ENCODE measurements at places on chromosomes 5 and 9.

GRCh38 chr9:38253200-38253599 lies 139.3 kb upstream of the ALDH1B1 start:
- no peak for DNase-seq

GRCh38 chr5:13939638-13940037 lies 4.8 kb downstream of the DNAH5 start:
- no peak for DNase-seq

GRCh38 chr9:87405677-87406542 lies 91.8 kb upstream of the DAPK1 start:
- DNase-seq = no peak

GRCh38 chr5:172439785-172440477 lies 14.4 kb downstream of the SH3PXD2B start:
- DNase-seq = no peak

DNA sequence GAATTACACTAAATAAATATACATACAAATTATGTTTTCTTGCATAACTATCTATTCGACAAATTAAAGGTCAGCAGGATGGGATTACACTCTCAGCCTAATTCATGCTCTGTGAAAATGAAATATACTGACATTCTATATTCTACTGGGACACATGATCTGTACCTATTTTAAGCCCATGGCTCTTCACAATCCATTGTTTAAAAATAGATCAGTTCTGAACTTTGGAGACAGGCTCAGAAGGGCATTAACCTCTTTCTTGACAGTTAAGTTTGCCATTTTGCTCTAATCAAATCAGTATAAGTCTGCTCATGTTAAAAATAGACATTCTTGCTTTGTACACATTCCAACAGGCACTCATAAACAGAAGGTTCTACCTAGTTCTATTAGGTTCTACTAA lies 361.2 kb downstream of the HCN1 start:
- no peak for DNase-seq

- no peak for DNase-seq
These were observed 57.3 kb downstream of the GADD45G start for GRCh38 chr9:89661956-89662717.

- no peak for DNase-seq
These were observed 368.4 kb downstream of the IRX2 start for GRCh38 chr5:2382776-2383697.

DNA sequence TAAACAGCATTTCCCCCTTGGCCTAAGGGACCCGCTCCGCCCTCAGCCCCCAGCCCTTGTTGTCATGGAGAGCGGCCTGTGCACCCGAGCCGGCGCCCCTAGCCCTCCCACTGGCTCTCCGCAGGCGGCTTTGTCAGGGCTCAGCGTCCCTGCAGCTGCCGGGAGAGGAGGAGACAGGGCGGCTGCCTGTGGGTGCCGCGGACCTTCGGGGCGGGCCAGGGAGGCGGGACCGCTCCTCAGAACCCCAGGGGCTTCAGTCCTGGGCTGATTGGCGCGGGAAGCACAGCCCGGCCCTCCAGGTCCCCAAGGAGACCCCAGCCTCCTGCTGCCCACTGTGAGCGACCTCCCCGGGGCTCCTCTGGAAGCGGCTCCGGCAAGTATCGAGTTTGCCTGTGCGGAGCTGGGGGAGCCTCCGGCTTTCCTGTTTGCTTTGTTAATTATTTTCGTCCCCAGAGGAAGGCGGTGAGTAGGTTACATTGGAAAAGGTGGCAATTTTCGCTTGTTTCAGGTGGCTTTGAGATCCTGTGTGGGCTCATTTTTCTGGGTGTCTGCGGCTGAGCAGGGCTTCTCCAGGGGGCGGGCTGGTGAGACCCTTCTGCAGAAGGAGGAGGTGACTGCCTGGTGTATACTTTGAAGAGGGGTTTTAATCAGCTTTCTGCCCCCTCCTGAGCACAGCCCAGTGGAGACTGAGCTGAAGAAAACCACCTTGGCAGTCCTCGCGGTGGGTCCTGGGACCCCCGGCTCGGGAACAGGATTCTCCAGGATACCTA lies at the start of gene FGD3:
FGD3 (plus strand) TSS at position 256 of the 770 bp plus-strand sequence. CDS start 28,734 bp downstream, outside the sequence.
- no peak for DNase-seq

DNA sequence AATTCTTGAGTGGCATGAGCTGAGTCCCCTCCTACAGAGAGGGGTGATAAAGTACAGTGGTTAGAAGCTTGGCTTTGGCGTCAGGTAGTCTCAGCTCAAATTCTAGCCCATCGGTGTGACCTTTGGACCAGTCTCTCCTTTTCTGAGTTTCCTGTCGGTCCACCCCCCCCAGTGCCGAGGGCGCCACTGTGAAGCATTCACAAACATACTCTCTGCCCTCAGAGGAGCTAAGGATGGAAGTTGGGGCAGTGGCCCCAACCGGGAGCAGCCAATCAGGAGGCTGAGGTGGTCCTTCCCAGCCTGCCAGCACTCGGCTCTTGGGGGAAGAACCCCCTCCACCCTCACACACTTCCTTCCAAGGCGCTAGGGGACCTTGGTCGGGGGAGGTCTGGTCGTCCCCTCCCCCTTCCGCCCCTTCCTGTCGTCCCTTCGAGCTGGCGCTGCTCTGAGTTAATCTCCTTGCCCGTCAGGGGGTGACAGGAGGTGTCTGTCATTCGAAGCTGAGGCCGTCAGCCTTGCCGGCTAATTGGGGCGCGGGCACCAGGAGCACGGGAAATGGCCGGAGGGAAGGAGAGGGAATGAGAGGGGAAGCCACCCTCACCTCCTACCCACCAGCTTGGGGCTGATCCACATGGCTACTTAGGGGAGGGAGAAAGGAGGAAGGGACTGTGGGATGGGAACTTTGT lies 53.0 kb downstream of the CXXC5 start:
- no peak for DNase-seq

DNA sequence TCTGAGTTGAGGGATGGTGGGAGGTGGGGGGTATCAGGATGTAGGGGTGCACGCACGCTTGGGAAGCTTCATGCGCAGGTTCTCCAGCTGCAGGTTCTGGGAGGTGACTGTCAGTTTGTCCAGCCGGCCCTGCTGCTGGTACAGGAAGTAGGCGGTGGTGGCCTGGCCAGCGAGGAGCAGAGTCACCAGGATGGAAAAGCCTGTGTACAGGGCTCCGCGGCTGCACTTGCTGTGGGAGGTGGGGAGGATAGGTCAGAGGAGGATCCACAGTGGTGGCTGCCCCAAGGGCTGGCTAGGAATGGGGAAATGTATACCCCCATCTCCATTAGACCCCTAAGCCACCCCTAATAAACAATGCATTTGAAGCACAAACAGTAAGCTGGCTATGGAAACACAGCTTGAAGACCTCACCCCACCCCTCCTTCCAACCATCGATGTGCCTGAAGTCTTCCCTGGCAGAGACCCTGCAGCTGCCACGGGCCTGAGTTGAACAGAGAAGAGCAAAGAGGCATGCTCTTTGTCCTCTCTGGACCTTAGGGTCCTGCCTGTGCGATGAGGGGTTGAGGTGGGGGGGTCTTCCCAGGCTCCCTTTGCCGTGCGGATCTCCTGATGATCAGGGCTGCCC lies 5.5 kb downstream of the CD74 start:
- DNase-seq = no peak

GRCh38 chr9:79568337-79569101 lies 3.2 kb upstream of the TLE4 start:
- no peak for DNase-seq

- no peak for DNase-seq
These were observed 339.0 kb downstream of the NSG2 start for GRCh38 chr5:174384509-174384947.

DNA sequence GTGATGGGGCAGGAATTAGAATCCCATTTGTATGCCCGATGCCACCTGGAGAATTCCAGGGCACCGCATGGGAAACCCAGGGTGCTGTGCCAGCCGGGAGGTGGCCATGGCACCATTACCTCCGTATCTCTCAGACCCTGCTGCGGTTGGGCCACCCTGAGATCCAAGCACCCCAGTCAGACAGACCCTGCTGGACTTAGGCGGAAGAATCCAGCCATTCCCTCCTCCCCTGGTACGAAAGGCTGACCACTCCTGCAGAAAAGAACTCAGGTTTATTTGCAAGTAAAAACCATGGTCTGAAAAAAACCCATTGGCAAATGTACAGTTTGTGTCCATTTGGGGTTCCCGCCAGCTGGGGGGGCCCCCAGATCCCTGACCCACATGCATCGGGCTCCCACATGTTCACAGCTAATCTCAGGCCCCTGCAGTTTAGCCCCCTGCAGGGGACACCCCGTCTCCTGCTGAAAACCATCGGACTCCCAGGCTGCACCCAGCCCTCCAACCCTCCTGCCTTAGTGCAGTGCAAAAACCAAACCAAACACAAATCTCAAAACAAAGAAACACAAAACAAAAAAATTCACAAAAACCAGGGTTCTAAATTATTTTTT lies 23.6 kb upstream of the SARDH start:
- DNase-seq = no peak

- no peak for DNase-seq
These were observed 4.8 kb upstream of the GPR150 start for GRCh38 chr5:95615164-95615467.

- DNase-seq = no peak
These were observed 34.5 kb upstream of the SLC46A2 start for GRCh38 chr9:112925058-112925641.

DNA sequence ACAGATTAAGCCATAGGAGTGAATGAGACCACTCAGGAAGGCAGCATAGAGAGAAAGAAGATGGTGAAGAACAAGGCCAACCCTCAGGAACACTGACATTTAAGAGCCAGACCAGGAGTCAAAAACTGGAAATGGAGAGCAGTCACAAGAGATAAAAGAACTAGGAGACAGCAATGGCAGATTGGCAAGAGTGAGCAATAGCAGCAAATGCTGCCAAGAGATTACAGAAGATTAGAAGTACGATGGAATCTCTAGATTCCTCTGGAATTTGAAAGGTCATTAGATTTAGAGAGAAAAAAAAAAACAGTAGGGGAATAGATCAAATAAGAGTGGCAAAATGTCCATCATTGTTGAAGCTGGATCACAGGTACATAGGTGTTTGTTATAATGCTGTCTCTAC lies 73.4 kb upstream of the SLC44A1 start:
- no peak for DNase-seq

GRCh38 chr5:87876616-87877015 lies 392.0 kb downstream of the TMEM161B start:
- no peak for DNase-seq

DNA sequence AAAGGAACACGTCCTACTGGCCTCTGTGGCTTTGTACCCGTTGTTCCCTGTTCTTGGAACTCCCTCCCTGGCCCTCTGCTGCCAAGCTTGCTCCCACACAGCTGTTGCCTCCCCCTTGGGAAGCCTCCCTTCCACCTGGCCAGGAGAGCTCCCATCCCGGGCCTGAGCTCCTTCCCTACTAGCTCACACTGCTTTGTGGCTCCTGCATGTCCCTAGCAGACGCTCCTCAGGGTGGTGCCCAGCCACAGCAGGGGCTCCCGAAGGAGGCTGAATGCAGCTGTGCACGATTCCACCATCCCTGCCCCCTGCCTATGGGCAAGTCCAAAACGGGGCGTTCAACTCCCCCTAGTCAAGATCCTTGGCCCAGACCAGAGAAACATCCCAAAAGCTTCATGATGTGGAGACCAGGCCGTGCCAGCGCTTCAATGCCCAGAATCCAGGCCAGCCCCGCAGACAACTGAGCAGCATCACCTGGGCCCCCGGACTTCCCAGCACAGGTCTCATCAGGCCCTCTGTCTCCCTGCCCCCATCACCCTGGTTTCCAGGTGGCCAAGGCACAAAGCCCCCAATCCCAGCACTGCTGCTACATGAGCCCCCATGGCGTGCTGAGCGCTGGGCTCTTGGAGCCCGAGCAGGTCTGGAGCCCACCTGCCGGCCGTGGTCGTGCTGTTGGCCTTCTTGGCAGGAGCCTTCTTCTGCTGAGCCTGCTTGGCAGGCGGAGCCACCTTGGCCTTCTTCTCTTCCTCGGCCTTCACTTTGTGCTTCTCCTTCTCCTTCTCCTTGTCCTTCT lies 14.3 kb downstream of the BRD3OS start:
- no peak for DNase-seq

DNA sequence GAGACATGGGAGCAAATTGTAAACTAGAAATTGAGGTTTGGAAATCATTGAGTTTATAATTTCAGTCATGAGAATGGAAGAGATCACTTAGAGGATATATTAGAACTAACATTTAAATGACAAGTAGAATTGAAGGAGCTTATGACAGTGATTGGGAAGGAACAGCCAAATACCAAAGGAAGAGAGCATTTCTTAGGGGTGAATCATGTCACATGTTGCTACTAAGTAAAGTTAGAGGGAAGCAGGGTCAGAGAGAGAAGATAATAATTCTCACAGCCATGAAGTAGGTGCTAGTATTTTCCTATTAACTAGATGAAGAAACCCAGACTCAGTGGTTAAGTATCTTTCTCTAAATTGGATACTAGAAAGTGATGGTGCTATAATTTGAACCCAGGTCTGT lies 59.3 kb downstream of the COMMD10 start:
- no peak for DNase-seq

- DNase-seq = no peak
These were observed 49.5 kb downstream of the NSG2 start for GRCh38 chr5:174094857-174095606.

DNA sequence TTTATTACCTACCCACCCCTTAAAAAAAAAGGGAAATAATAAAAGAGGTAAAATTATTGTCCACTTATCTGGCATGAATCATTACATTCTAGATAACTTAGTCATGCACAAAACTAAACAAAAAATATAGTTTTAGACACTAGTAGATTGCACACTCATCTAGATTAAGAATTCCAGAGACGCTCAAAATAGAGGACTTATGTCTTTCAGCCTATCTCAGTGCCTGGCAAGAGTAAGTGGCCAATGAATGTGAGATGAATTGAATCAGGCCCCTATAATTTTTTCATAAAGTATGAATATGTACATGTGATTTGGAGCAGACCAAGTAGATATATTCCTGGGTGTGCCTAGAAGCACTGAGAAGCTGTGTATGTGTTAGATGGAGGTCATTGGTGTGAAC lies 2.0 kb upstream of the RXFP3 start:
- no peak for DNase-seq

DNA sequence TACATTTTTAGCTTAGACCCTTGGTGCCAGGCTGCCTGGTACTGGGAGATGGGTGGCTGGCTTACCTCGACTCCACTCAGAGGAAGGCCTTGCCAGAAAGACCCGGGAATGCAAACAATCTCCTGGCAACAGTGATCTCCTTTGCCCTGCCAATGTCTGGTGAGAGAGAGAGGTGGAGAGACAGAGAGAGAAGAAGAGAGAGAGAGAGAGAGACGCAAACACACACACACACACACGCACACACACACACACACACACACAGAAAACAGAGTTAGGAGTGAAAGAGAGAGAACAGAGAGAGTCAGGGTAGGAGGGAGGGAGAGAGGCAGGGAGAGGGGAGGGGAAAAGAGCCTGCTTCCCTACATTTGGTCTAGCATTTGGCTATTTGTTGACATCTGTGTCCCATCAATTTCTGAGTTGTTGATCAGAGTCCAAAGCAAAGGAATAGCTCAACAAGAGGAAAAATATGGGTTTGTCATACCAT lies 181.6 kb upstream of the MAP1B start:
- DNase-seq = no peak

Data from stimulated activated CD8-positive, alpha-beta memory T cell treated with anti-CD3 and anti-CD28 coated beads, Interleukin-7, amount 100 ng/mL, for 1 hour (primary cell).